ENCODE measurements at places on chromosomes 5 and 9. TPM values are rescaled to one million over a fixed set of nuclear protein-coding genes. Genes with fewer than 3 reads are reported as not detected.

Gene GRM6
- 0.52 TPM for polyA plus RNA-seq

Gene NSG2
- polyA plus RNA-seq: 0.25 TPM

Gene POU5F2
- 0.01 TPM for polyA plus RNA-seq

Gene ADGRD2
- 0.17 TPM for polyA plus RNA-seq

DNA sequence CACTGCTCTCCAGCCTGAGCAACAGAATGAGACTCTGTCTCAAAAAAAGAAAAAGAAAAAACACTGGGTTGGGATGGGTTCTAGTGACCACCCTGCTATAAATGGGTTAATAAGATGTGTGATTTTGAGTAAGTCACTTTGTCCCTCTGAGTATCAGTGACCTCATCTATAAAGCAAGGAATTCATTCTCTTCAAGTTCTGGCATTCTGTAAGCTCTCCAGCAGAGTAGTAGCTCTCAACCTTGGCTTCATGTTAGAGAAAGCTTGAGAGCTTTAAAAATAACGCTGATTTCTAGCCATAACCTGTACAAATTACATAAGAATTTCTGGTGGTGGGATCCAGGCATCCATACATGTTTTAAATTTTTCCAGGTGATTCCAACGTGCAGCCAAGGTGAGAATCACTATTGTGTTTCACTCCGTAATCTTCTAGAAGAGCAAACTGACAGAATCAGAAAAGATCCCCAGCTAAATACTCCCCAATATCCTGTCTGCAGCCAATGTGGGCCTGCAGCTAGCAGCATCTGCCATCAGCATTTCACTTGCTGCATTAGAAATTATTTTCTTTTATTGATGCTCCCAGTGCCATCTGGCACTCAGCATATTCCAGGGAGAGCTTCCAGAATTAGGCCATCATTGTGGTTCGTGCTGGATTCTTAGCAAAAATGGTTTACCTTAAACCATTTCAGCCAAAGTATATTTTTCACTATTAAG lies 109.4 kb downstream of the FEM1C start:
- no peak for DNase-seq

DNA sequence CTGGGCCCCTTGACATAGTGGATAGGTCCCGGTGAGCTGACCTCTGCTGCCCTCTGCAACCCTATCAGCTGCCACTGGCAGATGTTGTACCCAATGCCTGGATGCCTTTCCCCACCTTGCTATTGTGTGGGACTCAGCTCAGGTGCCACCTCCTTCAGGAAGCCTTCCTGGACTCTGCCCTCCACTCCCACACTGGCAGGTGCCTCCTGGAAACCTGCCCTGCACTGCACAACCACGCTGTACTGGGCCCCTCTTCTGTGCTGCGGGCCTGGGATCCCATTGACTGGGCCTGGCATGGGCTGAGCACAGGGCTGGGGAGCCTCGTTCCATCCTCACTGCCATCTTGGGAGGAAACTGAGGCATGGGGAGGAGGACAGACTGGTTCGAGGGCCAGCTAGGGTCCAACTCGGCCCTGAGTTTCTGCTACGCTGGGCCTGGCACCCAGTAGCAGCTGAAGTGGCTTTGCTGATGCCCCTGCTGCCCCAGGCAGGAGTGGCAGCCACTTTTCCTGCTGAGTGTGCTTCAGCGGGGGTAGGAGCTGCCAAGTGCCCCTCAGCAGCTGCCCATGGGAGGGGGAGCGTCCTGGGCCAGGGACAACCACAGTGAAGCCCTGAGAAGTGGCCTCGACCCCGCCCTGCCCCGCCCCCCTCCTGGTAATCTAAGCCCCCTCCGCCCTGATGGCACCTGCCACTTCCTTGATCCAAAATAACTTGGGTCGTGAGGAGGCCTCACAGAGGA lies 1.3 kb downstream of the AK1 start:
- no peak for DNase-seq

GRCh38 chr5:170078458-170078857 lies 27.2 kb upstream of the FOXI1 start:
- DNase-seq: no peak

DNA sequence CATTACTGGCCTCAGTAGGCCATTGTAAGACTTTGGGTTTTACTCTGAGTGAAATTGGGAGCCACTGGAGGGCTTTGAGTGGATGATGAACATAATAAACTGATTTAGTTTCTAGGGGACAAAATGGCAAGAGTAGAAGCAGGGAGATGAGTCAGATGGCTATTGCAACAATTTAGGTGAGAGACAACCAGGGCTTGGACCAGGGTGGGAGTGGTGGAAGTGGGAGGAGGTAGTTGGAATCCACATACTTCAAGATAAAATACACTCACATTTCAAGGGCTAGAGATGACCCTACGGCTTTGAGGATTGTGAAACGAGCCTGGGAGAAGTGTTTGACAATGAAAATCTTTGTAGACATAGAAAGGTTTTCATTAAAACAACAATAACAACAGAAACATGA lies 136.3 kb downstream of the ACTBL2 start:
- DNase-seq: no peak

DNA sequence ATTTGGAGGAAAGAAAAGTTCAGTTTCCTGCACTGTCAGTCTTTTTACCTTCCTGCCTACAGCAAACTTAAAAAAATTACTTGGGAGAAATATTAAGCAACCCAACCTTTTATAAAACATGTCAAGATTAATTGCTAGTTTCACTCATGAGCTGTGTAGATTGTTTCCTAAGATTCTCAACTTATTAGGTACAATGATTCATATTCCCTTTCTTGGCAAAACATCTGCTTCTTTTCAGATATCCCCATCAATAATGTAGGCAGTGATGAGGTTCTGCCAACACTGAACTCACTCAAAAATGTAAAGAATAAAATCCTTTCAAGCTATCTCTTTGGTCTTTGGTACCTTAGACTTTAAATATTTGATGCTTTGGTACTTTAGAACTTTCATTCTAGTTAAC lies 56.0 kb downstream of the ISL1 start:
- no peak for DNase-seq

GRCh38 chr9:84228130-84228720 lies 112.3 kb downstream of the SLC28A3 start:
- DNase-seq: no peak
